Calu3 (cell line): ENCODE measurements at places on chromosomes 4 and X. TPM values are rescaled to one million over a fixed set of nuclear protein-coding genes. Genes with fewer than 3 reads are reported as not detected.

GRCh38 chr4:29002151-29002550 lies 1718.0 kb upstream of the PCDH7 start:
- no peak for DNase-seq

GRCh38 chr4:4387531-4388310 lies 819 bp downstream of the NSG1 start:
- no peak for DNase-seq

- peak; percentile 49 for DNase-seq
Measured at GRCh38 chr4:38313175-38313574, 350.8 kb upstream of the KLF3 start.

GRCh38 chr4:71765821-71766383 lies 18.0 kb downstream of the GC start:
- DNase-seq: no peak

DNA sequence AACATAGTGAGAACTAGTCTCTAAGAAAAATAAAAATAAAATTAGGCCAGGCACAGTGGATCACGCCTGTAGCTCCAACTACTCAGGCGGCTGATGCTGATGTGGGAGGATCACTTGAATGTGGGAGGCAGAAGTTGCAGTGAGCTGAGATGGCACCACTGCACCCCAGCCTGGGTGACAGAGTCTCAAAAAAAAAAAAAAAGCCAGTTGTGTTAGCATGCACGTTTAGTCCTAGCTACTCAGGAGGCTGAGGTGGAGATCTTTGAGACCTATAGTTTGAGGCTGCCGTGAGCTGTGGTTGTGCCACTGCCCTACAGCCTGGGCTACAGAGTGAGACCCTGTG lies 2.5 kb downstream of the DCK start:
- DNase-seq: no peak

- no peak for DNase-seq
Measured at GRCh38 chrX:103716962-103717361, 6.3 kb downstream of the TMEM31 start.

DNA sequence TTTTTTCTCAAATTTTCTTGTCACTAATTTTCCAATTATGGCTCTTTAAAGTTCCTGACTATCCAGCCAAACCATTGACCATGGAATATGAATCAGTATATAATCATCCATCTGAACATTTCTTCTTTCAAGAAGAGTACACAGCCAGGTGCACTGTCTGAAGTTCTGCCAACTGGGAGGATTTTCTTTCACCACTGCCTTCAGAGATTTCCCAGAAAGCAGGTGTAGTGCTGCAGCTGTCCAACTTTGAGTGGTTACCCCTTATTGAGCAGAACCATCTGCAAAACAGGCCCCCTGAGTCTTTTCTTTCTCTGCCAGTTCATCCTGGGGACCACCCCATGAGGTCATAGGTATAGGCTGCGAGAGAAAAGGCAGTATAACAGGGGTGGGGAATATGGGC lies 1213.2 kb downstream of the RAPGEF2 start:
- no peak for DNase-seq

DNA sequence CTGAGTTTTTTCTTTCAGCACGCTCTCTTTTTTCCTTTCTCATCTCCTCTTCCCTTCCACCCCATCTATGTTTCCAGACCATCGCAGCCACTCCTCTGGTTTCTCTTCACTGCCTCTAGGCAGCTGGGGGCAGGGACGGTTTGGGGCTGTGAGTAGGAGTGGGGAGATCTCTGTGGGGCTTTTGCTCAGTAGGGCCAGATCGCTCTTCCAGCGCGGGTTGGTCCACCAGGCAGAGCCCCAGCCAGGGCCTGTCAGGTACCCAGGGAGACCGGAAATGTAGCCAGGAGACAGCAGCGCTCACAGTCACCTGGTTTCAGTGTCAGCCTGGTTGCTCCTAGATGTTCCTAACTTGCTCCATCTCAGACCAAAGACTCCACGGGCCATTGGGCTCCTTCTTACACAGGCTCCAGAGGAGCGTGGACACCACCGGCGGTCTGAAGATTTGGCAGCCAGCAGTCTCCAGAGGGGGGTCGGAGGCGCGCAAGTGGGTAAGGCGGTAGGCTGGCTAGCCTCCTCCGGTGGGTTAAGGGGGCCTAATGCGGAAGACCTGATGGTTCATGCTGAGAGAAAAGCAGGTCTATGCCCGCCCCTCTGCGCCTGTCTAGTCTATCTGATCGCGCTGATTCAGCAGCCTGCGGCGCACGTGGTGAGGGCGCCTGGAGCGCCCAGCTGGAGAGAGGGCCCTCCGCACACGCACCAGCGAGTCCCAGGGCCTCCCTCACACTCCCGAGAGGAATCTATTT lies 1.8 kb downstream of the FGF5 start:
- DNase-seq: no peak

DNA sequence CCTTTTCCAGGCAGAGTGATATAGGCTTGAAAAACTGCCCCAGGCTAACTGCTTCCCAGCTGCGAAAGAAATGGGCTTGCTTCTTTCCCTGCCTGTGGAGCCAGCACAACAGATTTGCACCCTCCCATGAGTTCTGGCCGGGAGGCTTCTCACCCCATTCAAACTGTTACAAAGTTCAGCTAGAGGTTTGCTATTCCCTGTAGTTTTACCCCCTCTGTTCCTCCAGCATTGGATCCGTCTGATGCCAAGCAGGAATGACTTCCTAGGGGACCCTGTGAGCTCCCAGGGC lies 87.6 kb upstream of the NDST4 start:
- no peak for DNase-seq

- DNase-seq: peak; percentile 60
Measured at GRCh38 chr4:124631760-124632159, 80.8 kb downstream of the ANKRD50 start.

DNA sequence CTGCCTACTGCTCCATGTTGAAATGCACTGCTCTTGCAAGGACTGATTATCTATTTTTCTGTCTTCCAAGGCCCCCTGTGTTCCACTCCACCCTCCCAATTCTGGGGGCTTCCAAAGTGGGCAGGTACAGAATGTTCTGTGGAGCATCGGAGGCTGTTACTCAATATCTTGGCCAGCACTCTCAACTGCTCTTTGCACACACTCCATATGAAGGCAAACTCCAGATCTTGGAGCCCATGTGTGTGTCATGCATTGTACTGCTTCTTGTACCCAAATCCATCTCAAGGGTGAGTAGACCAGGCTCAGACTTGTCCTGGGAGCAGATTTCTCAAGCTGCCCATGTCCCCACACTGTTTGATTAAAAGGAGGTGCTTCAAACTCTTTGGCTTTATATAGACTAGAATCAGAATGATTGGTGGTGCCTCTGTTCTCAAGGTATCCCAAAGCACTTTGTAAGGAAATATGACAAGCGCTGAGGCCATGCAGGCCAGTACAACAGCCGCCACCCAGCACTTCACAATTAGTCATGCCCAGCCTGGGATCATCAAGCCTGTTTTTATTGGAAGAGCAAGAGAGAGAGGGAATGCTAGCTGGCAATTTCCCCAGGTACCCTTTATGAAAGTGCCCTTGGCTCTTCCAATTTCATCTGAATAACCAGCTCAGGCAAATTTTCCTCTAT lies 44.3 kb downstream of the AR start:
- DNase-seq: no peak

- peak; percentile 27 for DNase-seq
Measured at GRCh38 chrX:130566028-130566683, 164.4 kb downstream of the RBMX2 start.

DNA sequence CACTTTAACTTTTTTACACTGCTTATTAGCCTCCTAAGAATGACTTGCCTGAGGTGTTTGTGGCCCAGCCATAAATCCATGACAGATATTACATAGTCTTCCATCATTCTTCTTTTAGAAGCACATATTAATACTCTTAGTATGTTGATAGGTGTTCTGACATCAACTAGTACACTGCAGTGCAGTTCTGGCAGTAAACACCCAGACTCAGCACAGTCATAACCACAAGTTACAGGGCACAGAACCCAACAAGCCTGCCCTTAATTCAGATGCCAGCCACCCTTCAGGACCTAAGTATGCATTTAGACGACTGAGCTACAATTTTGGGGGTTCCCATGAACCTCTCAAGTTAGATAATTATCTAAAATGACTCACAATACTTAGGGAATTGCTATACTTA lies 36.5 kb upstream of the GUCY1B1 start:
- DNase-seq: no peak

GRCh38 chr4:76948443-76949275 lies 893 bp upstream of the SEPTIN11 start:
- peak; percentile 69 for DNase-seq

- DNase-seq: no peak
Measured at GRCh38 chr4:5125321-5125720, 74.0 kb downstream of the STK32B start.

- DNase-seq: no peak
Measured at GRCh38 chr4:154084864-154085263, 296.0 kb upstream of the SFRP2 start.

GRCh38 chr4:53987761-53988171 lies 76.6 kb downstream of the CHIC2 start:
- no peak for DNase-seq

DNA sequence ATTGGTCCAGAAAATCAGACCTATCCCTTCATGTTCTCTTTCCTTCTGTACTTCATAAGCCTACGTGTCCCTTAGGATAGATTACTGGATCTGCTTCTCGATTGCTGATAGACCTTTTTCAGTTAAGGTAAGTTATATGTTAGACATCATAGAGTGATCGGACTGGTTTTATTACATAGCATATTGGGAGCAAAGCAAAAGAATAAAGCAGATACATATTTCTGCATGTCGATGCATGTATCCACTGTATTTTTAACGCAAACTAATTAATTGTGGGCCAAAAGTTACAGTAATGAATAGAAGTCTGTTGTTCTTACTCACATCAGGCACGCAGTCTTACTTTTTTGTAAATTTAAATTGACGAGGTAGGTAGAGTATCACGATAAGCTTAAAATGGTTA lies 106.4 kb downstream of the SLIT2 start:
- DNase-seq: no peak

DNA sequence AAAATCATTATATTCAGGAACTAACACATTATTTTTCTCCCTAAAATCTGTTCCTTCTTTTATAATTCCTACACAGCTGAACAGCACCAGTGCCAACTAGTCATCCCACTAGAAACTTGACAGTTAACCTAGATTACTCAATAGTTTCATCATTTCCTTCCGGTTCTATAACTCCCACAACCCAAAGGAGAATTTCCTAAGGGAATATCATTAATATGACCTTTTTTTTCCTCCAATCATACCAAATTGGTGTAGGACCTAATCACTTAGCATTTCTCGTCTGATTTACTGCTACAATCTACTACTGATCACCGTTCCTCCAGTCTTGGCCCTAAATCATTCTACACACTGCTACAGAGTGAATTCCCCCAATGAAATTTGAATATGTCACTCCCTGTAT lies 45.9 kb downstream of the WDFY3 start:
- DNase-seq: no peak

DNA sequence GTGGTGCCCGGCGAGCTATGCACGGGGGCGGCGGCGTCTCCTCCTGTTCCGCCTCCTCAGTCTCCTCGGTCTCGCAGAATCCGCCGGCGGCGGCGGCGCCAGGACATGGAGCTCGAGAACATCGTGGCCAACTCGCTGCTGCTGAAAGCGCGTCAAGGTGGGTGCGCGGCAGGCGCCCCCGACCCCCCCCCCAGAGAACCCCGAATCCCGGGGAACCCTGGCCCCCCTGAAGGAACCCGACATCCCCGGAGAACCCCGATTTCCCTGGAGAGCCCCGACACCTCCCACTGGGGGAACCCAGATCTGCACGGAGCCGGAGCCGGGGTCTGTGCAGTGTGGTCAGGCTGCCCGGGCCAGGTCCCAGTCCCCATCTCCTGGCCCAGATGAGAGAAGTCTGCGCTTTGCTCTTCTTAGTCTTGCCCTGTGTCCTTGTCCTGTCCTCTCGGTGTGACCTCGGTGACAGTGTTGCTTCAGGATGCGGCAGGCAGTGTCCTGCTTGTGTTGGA lies 648 bp downstream of the GRK4 start:
- no peak for DNase-seq

DNA sequence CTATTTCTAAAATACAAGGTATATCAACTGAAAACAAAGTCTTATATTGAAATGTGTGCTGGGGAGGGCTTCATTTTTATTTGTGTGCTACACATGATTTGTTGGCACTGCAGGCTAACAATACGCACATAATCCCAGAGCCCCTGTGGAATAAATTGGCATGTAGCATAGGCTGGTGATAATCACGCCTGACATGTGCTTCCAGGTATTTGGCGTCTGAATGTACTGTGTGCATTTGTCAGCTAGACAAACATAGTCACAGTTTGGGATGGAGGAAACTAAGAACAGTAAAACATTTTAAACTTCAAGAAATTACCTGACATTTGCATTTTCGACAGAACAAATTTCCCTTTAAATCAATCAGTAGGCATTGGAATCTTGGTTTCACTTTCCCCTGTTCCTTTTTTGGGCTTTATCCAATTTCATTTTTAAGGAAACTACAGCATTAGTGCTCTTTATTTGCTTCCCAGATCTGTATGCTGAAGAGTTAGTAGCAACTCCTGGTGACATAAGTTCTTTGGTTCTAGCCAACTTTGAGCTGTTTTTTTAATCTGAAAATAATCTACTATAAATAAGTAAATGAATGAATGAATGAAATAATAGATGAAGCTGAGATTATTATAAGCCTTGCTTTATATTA lies 472.3 kb downstream of the PDHA2 start:
- no peak for DNase-seq

GRCh38 chr4:48462363-48462762 lies 20.8 kb upstream of the SLC10A4 start:
- DNase-seq: no peak

DNA sequence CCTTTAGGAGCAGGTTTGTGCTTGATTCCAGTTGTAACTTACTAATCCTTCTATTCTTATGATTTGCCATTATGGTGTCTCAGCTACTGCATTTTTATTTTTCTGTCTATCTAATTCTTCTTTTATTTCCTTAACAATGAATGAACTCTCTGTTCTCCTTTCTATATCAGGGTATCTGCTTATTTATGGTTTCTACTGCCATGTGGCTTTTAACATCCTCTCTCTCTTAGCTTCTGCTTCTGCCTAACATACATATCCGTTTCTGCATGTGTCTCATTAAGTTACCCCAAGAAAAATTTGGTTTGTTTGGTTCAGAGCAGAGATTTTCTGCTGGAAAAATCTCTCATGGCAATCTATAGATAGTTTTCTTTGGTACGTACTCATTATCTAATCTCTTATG lies 614.4 kb downstream of the RPA4 start:
- DNase-seq: no peak

PPP1R2C gene
- not detected in 2 replicates for total RNA-seq

SLC30A9 gene
- 43.4 and 45.5 TPM in 2 replicates for total RNA-seq

LEF1 gene
- 0.42 TPM in 1 of 2 replicates, not detected in the other for total RNA-seq

ANK2 gene
- total RNA-seq: 4.1 and 4.4 TPM in 2 replicates

VCX2 gene
- not detected in 2 replicates for total RNA-seq

NPY1R gene
- 6.9 and 11.3 TPM in 2 replicates for total RNA-seq

SYTL5 gene
- total RNA-seq: 0.47 and 1.2 TPM in 2 replicates
